ENCODE measurements at places on chromosomes 12 and 14.
A peak's percentile ranks its signal among the peaks of the same experiment; 100 is the strongest.

DNA sequence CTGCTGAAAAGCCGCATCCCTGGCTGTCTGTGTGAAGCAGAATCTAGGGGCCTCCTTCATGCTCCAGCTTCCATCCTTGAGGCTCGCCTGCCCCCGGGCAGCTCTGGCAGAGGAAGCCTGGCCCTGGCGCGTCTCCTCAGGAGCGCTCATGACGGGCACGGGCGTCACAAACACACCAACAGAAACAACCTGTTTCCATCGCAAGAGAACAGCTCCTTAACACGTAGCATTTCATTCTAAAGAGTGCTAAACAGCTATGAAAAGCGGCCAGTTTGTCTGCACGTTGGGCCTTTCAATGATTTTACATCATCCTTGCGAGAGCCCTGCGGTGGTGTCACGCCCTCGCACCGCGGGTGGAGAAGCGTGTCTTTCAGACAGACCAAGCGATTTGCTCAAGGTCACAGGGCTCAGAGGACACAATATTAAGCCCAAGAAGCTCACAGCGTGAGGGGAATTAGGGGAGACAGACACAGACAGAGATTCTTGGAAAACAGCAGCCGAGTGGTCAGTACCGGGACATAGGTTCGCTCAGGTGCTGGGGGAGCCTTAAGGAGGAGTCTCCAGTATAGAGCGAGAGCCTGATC is 4.9 kb downstream of the ADGRD1 start:
- no peak for DNase-seq

GRCh38 chr14:71524320-71524982 is 407.8 kb upstream of the RGS6 start:
- DNase-seq, result no peak

DNA sequence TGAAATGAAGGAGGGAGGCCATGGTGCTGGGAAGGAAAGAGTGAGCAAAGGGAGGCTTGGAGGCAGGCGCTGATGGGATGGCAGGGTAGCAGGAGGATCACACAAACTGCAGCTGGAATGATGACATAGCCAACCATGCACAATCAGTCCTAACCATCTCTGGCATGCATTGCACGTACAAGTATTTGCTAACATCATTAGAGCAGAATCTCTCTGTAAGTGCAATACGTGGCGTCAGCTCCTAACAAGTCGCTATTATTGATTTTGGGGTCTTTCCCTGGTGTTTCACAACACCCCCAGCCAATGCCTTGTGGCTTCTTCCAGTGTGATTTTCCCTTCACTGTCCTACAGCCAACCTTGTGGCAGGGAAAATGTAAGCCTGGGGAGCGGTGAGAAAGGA is 18.5 kb downstream of the BDKRB1 start:
- DNase-seq, result no peak

DNA sequence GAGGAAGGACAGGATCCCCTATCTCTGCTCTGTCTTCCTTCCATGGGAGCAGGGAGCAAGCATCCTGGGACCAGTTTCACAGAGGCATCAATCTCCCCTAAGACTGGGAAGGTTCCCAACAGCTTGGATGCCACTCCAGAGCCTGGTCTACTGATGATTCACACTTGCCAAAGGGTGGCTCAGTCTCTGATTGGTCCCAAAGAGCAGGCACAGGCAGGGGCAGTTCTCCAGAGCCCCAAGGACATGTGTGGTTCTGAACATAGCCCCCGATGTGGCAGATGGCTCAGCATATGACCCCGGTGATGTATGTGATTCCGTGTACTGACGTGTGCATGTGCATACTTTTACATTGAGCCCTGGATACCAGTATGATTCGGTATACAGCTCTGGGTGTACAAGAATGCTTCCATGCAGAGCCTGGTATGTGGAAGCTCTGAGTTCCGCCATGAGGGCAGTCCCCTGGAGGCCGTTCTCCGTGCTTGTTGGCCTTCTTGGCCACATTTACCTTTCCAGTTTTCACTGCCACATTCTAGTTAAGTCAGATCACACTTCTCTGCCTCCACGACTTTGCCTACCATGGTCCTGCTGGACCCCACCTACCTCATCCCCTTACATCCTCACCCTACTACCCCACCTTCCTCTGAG is 21.2 kb downstream of the ITGA7 start:
- DNase-seq, result no peak

- no peak for DNase-seq
Measured at GRCh38 chr12:52525661-52526499, 5.7 kb upstream of the KRT5 start.

- no peak for DNase-seq
Measured at GRCh38 chr12:19245666-19246065, 116.1 kb downstream of the PLEKHA5 start.

- no peak for DNase-seq
Measured at GRCh38 chr14:85002846-85003245, 527.1 kb upstream of the FLRT2 start.

DNA sequence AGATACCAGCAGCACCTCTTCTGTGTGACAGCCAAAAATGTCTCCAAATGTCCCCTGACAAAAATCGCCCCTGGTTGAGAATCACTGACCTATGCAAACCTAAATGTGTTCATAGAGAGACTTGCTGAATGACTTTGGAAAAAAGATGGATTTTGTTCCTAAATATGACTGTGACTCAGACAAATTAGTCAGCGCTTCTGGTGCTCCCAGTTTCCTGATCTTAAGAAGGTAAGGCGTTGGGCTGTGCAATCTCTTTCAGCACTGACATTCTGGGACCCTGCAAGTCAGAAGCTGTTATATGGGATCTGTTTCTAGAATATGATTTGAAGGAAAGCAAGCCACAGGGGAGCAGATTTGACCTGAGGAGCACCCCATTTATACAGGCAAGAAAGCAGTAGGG is 90.6 kb upstream of the PWP1 start:
- DNase-seq, result no peak

- peak; percentile 51 for DNase-seq
Measured at GRCh38 chr14:51093371-51094281, 1.3 kb downstream of the TRIM9 start.

DNA sequence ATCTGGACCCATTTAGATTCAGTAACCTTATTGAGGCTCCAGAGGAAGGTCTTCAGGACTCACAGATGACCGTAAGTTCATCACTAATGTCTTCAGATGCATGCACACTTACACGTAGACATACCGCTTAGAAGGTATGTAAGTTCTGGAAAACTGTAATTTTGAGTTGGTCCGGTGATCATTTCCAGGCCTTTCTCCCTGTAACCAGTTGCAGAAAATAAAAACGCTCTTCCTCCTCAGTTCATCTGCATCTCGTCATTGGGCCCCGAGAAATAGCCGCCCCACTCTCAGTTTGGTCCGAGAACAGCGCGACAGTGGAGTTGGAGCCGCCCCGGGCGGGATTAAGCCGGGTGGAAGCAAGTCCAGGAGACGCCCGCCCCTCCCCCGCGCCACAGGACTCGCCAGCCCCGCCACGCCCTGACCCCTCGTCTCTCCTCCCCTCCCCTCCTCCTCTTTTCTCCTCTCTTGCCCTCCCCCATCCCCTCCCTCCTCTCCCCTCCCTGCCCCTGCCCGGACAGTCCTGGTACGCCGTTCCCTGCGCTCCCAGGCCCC is 83.7 kb downstream of the TNFAIP2 start:
- DNase-seq, result peak; percentile 39

DNA sequence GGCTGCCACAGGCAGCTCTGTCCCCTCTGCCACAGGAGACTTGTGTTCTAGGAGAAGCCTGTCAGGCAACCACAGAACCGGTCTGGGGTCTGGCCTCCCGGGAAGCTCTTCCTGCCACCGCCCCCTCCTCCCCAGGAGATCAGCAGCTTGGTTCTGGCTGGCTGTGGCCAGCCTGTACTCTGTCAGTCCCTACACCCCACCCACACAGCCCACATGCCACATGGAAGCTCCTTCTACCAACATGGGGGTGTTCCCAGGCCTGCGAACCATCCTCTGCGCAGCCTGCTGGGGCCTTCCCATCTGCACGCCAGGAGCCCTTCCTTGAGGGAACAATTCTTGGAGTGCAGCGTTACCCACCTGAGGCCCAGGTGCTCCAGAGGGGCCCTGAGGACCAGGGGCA is 16.8 kb downstream of the TMEM106C start:
- DNase-seq, result no peak

DNA sequence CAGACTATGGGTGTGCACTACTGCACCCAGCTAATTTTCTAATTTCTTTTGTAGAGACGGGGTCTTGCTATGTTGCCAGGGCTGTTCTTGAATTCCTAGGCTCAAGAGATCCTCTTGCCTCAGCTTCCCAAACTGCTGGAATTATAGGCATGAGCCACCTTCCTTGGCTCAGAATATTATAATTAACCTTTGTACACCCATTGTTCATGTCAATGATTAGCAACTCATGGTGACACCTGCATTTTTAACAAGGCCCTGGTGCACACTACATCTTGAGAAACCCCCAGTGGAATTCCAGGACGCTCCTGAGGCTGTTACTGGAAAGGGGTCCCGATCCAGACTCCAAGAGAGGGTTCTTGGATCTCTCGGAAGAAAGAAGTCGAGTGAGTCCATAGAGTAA is 28.3 kb upstream of the CCDC63 start:
- DNase-seq, result no peak

All from cardiac muscle cell (in vitro differentiated cells and primary cell).